Right atrium auricular region (tissue), 2 donors: ENCODE measurements at places on chromosomes 1 and 21. TPM values are rescaled to one million over a fixed set of nuclear protein-coding genes. Genes with fewer than 3 reads are reported as not detected.

The MX2 gene
- total RNA-seq = 5.9 TPM

The GLMN gene
- 5.1 TPM for total RNA-seq

DNA sequence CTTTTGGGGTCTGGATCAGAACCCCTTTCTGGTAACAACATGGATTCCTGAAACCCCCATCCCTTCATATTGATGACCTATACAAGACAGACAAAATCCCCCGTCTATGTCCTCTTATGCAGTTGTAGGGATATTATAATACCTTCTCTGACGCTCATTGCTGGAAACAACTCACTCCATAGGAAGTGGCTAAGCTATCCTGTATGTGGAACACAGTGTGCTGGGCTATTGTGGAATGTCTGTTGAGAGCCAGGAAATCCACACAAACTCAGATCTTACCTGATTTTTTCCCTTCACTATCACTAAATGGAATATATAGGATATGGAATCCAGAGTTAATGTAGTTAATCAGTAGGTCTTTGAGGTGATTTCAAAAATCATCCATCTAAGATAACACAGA is 17.7 kb upstream of the PIK3R3 start:
- DNase-seq = no peak

GRCh38 chr1:43041591-43041990 is 82.9 kb upstream of the SLC2A1 start:
- DNase-seq = no peak

The PARK7 gene
- total RNA-seq = 266 TPM

GRCh38 chr1:54547601-54548388 is at the start of gene ACOT11:
TSS of gene ACOT11 (plus strand) at chr1:54548228. CDS start at chr1:54548310, 82 bp downstream.
- peak; percentile 84 for DNase-seq

DNA sequence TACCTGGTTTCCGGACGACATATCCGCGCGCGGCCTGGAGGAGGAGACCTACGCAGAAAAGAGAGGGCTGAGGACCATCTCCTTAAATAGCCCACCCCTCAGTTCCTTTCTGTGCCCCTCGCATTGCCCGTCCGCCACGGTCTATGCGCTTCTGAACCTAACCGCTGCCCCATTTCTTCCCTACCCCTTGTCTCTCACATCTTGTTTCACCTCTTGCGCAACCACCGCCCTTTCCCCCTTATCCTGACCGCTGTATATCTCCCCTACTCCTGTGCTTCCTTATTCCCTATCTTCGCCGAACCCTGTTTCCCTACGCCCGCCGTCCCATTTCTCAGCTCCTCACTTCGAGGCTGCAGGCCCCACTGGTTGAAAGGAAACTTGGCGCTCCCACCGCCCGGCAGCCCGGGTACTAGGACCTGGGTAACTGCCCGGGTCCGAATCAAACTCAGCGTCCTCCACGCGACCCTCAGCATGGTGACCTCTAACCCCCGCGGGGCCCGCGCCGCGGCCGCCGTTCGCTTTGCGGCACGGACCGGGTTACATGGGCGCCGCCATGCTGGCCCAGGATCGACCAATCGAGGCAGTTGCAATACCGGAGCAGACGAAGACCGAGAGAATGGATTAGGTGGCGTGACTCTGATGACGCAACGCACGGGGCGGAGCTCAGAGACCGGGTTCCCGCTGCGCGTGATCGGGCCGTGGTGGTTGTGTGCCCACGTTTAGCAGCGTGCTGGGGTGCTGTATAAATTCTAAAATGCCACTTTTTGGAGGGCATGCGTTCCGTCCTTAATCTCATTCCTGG is at the start of gene MRPS15:
Gene MRPS15, minus strand, starts transcription at position 582 of the 802 bp plus-strand sequence. Its CDS starts 109 bp downstream, at position 473.
- DNase-seq = peak; percentile 97
